ENCODE measurements at places on chromosomes 7 and 10.

GRCh38 chr7:108584211-108584610 is 14.5 kb downstream of the DNAJB9 start:
- DNase-seq, result no peak

DNA sequence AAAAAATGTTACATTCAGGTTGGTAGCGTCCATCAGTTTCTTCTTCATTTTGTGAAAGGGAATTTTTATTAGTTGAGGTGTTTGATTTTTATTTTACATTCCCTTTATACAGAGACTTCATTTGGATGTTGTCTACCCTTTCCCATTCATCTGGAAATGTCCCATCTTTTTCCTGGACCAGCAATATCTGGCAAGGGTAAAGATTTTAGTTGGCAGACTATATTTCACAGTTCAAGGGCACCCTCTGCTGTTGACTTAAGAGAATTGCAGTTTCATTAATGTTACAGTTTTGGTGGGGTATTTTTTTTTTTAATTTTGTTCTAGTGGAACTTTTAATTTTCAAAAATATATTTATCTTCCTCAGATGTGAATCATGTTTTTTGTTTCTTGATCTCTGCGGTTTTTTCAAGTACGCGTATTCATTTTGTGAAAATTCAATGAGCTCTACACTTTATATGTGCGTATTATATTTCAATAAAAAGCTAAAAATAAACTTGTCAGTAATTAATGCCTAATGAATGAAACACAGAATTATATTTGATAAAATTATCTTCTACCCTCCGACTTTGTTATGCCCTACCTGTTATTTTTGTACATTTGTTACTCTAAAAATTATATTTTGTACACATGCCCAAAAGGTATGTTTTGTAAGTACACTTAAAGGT is 97.9 kb upstream of the KLF14 start:
- no peak for DNase-seq

DNA sequence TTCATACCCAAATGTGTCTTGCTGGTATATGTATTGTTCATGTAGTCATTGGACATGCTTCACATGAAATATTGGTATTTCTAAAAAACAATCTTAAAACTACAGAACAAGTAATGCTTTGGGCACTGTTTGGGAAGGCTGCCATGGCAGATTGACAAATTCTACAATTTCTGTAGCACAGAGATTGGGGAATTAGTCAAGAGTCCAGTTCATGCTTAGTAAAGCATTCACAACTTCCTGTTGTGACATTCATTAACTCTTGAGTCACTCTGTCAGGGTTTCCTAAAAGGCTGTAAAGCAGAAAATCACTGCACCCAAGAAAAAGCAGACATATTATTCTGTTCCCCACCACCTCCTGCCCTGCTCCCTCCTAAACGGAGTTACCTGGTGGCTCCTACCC is 398.9 kb downstream of the PHTF2 start:
- no peak for DNase-seq

GRCh38 chr7:123191132-123191531 is 8.6 kb downstream of the SLC13A1 start:
- DNase-seq, result no peak

- DNase-seq, result no peak
These were observed 683 bp upstream of the ENTPD7 start for GRCh38 chr10:99658622-99659030.

GRCh38 chr10:29709484-29710002 is 74.8 kb upstream of the SVIL start:
- DNase-seq, result no peak

GRCh38 chr10:19580691-19581090 is 235.5 kb upstream of the PLXDC2 start:
- DNase-seq, result no peak

- peak; percentile 94 for DNase-seq
These were observed 689 bp upstream of the SMARCD3 start for GRCh38 chr7:151249034-151249731.

- DNase-seq, result no peak
These were observed 66.7 kb downstream of the EMX2 start for GRCh38 chr10:117609095-117609795.

DNA sequence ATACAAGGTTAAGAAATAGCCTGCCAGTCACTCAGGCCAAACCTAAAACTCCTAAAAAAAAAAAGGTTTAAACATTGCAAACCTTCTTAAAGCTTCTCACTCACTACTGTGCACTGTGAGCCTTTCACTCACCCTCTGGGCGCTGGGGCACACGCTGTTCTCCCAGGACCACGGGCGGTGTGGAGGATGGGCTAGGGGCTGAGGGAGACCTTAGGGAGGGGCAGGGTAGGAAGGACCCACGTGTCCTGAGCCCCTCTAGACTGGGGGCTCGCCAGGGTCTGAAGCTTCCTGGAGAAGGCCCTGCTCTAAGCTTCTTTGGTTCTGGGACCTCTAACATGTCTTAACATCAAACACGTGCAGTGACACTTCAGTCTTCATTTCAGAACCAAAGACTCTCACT is 569.8 kb downstream of the DNAJB6 start:
- DNase-seq, result no peak

- no peak for DNase-seq
These were observed 655.9 kb upstream of the IGFBP3 start for GRCh38 chr7:46576950-46577349.

DNA sequence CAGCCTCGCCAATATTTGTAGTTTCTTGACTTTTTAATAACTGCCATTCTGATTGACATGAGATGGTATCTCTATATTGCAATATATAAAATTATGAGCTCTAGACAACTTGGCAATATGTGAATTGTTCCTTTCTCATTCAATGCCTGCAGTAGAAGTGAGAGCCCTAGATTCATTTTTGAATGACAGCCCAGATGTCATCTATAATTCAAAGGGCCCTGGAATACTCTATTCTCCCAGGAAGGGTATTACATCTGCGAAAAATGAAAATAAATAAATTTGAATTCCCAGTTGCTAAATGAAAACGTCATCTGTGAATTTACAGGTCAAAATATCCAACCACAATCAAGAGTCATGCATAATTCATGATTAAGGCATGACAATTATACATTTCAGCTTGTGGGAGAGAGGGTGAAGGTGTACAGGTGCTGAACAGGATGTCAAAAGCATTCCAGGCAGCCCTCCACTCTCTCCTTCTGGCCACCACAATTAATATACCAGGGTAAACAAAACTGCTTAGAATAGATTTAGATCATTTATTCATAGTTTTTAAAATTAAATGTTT is 1147.3 kb downstream of the XPNPEP1 start:
- no peak for DNase-seq

DNA sequence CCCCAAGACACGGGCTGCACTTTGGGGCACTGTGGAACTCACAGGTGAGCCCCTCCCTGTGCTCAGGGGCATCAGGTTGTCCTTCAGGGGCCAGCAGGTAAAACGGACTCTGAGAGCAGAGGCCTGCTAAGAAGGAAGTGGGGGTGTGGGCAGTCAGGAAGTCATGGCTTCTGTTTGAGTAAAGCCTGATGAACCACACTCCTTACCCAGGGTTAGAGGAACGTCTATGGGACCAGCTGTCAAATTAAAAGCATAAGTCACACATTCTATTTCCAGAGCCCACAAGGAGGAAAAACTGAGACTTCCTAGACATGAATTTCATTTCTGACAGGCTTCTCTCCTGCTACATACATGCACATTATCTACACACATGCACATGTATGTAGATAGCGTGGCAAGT is 616.4 kb downstream of the SDK1 start:
- DNase-seq, result no peak

- no peak for DNase-seq
These were observed 743 bp downstream of the ADAP1 start for GRCh38 chr7:953547-954327.

DNA sequence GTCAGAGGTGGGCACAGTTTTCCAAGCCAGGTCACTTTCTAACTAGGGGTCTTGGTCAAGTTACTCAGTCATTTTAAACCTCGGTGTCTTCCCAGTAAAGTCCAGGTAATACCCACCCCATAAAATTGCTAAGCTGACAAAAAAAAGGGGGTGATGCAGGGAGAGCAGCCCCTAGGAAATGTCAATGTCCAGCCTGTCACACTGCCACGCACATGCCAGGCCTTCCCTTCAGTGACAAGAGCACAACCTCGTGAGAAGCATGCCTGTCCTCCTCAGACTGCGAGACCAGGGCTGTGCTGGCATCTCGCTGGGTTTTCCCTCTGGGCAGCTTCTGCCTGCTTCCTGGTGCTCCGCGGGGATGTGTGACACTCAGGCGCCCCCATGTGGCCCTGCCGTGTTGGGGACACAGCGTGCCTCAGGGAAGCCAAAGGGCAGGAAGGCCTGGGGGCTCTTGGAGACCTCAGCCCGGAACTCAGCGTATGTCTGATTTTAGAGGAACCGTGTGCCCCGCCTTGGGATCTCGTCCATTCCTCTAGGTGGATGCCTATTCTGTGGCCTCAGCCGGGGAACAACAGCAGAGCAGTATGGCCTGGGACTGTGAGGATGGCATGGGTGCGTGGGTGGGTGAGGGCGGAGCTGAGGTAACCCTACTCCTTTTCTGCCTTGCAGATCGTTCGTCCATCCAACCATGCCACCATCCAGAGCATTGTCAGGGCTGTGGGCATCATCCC is 10.2 kb upstream of the GDF2 start:
- peak; percentile 85 for DNase-seq

- DNase-seq, result no peak
These were observed 125.8 kb downstream of the PCLO start for GRCh38 chr7:83036721-83037380.

DNA sequence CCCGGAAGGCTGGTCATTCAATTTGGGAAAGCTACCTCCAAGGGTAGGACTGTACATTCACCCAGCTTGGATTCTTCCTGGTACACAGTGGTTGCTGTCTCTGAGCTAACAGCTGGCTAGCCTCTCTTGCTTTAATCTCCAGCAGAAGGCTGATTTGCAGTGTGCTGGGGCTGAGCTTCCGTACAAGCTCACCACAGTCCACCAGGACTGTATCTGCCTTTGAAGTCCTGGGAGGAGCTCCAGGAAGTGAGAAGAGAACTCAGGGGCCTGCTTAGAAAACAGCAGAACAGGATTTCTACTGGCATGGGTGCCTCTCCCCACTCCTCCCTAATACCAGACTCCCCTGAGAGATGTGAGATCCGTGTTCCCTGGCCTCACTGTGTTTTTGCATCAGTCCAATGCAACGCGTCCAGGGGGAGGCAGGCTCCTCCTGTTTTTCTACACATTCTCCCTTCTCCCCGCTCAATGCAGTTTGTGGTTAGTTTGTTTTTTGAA is 6.6 kb downstream of the AFAP1L2 start:
- peak; percentile 72 for DNase-seq

GRCh38 chr10:99451981-99452380 is 21.6 kb upstream of the GOT1 start:
- no peak for DNase-seq

DNA sequence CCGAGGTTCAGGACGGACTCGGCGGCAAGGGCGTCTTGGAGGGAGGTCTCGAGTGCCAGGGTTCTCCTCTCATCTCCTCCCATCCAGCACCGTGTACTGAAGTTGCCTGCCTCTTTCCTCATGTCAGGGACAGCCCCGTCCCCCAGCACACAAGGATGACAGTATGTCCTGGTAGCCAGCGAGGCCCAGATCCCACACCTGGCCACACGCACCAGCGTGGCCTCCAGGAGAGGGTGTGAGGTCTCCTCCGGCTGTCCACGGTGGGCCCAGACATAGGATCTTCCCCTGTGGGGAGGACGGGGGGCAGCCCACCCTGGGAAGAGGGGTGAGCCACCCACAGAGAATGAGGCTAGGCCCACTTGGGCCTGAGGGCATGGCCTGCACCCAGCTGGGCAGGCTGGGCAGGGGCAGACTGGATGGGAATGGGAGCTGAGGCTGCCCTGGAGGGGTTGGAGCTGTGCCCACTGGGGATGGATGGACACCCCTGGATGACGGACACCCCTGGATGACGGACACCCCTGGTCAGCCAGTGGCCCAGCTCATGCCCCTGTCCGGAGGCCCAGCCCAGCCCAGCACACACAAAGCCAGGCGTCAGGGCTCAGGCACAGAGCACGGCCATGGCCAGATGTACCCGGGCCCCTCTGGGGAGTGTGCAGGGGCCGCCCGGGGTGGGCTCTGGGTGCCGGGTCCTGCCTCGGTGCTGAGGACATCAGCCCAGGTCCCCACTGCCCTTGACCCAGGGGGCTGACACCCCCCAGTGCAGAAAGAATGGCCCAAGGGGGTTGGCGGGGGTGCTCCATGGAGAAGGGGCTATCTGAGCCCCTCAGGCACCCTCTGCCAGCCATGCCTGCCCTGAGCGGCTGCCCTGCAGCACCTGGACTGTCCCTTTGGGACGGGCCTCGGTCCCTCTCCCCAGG is 30.9 kb upstream of the CFAP46 start:
- no peak for DNase-seq

DNA sequence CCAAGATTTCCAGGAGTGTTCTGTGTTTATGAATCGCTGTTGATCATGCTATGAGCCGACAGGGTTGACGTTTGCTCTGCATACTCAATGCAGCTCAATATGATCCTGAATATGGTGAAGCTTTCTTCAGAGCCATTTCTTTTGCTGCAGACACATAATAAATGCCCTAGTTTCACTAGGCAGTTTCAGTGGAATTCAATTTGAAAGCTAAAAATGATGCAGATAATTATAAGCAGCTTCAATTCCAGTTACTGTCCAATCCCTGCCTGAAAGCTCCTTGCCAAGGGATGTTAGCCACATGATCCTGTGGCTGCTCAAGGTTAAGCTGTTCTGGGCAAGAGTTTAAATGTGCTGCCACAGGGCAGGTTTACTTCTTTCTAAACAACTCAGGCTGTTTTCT is 805.6 kb downstream of the NRG3 start:
- DNase-seq, result no peak

DNA sequence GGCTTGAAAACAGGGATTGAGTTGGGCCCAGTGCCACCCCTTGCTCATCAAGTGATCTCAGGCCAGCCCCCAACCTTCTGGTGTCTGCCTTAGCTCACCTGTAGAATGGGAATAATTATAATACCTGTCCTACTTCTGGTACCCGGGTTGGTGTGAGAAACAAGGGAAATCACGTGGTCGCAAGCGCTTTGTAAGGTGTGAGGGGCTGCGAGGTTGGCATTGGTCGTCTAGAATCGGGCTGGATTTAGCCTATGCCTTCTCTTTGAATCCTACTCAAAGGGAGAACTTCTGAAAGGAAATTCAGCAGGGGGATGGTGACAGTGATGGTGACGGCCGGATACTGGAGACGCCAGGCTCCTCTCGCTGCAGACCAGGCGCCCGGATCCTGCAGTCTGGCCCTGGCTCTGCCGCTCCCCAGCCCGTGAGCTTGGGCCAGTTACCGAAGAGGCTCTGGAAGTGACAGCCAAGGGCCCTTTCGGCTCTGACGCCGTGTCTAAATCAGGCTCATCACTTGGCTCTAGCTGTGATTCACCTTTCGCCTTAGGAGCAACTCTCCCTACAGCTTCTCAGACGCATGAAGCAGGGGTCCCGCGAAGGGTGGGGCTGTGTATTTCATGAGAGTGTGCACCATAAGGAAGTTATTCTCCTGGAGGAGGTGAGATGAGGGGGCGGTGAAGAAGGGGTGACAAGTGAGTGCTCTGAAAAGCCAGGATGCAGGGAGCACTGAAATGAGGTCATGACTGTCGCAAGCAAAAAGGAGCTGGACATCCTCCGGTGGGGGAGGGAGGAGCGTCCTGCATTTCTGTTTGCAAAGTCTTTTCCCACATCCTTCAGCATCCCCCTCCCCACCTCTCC is 4.0 kb upstream of the CREB5 start:
- DNase-seq, result no peak

All from coronary artery (tissue), 2 donors.